ENCODE measurements at places on chromosomes 16 and 17.

- no peak for DNase-seq
These were observed 56.2 kb downstream of the MARF1 start for GRCh38 chr16:15586716-15587115.

GRCh38 chr17:17161759-17162158, 44.4 kb downstream of the PLD6 start:
- no peak for DNase-seq

- no peak for DNase-seq
These were observed 562.8 kb downstream of the MAF start for GRCh38 chr16:79037521-79038373.

DNA sequence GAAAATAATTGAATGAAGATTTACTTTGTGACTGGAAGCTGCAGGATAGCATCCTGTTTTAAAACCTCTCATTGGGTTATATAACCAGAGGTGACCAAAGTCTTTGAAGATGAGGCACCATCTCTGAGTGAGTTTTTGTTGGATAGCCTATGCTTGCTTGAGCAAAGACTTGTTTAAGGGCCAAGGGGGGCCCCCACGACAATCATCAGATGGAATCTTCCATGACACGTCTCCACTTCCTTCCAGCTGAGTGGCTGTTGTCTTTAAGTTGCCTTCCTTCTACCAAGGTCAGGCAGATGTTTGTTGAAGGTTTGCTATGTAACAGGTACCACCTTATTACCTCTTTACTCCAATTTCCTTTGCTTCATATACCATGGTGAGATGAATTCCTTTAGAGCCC, 188.8 kb downstream of the PRKCA start:
- no peak for DNase-seq

DNA sequence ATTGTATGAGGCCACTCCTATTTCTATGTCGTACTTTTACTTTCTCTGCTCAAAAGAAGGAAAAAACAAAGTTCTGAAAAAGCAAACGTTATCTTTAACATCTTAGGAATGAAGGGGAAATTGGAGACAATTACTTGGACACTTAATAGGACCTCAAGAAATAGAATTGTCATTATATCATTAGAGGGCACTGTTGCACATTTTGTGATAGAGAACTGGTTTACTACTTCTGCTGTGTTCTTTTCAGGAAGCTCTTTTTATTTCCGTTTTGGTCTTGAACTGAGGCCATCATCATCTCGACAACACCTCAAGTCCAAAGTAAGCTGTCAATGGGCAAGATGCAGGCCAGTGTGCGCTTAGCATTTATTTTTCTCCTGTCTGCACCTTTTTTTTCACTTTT, 14.6 kb downstream of the COG4 start:
- no peak for DNase-seq

DNA sequence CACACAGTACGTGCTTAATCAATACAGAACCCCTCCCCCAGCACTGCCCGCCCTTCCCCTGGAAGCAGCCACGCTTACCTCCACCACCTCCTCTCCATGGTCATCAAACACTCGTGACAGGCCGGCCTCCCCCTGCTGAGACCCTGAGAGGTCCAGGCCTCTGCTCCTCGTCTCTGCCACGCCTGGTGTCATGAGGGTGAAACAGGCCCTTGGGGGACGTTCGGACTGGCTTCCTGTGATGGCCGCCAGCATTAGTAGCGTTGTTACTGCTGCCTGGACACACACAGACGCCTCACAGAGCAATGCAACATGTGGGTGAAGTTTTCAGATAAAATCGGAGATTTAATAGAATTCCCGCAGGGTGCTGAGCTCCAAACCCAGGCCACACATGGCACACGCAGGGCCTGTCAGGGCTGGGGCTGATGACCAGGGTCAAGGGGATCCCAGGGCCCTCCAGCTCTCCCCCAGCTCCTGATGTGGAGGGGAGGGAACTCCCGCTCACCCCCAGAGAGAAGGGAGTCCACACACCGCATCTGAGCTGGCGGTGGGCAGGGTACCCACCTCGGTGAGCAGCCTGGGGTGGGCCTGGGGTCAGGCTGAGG, 15.9 kb upstream of the SLC38A10 start:
- no peak for DNase-seq

DNA sequence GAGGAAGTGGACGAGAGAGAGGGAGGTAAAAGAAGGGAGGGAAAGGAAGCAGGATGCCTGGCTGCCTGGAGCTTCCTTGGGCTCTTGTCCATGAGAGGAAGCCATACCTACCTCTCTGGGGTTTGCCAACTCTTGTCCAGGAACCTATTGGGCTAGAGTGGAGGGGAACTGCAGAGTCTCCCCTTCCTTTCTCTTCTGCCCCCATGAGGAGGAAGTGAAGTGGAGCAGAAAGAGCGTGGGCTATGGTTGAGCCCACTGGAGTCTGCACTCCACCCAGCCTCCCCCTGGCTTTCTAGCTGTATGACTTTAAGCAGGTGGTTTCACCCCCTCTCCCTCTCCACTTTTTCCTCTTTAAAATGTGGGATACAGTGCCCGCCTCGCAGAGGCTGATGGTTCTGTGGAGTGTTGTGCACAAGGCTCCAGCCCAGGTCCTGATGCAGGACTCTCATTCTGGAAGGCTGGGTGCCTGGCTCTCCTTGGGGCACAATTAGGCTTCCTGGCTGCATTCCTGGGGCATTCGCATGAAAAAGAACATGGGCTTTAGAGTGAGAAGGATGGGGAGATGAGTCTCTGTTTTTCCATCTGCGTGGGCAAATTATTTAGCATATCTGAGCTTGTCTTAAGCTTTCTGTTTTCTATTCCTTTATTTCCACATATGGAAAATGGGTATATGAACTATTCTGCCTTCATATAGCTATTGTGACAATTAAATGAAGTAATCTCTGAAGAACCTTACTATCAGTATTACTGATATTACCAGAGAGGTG, 40.7 kb downstream of the HLF start:
- no peak for DNase-seq

DNA sequence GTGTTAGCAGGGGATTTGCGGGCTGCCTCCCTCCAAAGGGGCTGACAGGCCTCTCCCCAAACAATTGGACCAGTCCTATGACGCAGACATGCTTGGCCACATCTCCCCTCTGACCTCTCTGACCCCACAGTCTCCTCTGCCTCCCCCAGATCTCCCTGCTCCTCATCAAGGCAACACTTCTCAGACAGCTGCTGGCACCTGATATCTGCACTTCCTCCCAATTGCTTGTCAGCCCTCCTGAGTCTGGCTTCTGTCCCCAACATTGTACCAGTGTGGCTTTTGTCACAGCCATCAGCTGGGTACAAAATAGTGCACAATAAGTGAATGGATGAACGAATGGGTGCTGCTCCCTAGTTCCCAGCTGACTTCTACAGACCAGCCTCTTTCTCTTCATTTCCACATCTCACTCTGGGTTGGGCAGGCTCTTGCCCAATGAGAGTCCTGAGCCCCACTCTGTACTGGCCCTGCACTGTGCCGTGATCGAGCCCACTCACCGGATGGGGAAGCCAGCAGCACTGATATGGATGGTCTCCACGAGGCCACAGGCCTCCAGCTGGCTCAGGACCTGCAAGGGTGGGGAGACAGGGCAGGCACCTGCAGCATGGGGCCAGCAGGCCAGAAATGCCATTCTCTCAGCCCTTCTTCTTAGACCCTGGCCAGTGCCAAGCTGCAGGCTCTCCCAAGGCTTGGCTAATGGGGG, 17.1 kb downstream of the ZNHIT3 start:
- DNase-seq = no peak

DNA sequence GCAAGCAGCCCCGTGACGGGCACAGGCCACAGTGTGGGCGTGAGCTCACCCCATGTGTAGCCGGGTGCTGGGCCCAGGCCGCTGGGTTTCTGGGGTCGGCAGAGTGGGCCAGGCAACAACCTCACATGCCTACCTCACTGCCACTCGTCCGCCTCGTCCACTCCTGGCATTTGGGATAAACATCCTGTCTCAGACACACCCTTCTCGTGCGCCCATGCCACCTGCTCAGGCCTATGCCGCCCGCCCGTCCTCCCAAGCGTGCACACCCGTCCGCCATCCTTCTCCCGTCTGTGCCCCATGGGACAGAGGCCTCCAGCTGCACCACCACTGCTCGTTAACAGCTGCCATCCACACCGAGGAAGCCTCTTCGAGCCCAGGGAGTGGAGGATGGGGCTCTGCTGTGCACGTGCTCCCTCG, 64.3 kb downstream of the KLHDC4 start:
- no peak for DNase-seq

GRCh38 chr16:67158637-67159600, 790 bp downstream of the TRADD start:
- peak; percentile 64 for DNase-seq

DNA sequence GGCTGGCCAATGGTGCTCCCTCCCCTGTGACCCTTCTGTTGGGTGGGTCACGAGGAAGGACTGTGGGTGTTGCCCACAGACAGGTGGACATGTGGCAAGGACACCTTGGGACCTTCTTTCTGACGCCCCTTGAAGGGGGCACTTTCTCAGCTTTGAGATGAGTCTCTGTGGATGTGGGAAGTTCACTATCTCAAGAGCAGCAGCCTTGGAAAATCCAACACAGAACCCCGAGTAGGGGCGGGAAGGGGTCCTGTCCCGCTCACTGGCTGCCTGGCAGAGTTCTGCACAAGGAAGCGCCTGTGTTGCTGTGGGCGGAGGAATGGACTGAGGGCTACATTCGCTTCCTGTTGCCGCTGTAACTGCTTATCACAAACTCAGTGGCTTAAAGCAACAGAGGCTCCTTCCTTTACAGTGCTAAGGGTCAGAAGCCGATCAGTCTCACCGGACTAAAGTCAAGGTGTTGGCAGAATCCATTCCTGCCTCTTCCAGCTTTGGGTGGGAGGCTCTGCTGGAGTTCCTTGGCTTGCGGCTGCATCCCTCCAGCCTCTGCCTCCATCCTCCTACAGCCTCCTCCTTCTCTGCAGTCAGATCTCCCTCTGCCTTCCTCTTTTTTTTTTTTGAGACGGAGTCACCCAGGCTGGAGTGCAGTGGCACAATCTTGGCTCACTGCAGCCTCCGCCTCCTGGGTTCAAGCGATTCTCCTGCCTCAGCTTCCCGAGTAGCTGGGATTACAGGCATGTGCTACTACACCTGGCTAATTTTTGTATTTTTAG, 305.2 kb downstream of the SEC14L1 start:
- peak; percentile 54 for DNase-seq

DNA sequence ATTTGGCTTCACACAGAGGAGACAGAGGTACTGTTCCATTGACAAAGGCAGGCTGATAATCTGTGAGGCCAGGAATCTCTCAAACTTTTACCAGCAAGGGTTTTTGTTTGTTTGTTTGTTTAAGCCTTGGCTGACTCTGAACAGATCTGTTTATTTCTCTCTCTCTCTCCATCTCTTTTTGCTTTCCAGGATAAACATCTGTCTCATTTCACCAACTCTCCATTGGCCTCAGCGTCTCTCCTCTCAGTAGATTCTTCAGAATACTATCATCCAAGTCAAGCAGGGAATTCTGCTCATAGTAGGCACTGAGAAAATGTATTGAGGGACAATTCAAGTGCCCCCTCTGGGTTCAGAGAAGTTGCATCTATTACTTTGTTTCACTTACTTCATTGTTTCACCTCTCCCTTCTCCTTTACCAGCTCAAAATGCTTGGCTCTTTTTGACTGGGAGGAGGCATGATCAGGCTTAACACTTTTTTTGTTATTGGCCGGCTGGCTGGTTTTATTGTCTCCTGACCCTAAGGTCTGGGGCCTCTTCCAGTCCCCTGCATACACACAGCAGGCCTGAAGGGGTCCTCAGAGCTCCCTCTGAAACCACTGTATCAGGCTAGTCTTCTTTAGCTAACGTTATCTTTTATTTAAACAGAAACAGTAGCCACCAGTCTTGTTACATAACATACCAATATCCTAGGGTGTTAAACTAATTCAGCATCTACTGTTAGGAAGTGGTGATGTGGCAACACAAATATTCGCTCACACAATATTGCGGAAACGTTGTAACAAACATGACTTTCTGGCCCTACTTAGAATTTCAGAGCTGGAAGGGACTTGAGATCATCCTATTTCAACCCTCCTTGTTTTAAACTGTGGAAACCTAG, 2.0 kb upstream of the YPEL2 start:
- DNase-seq = peak; percentile 47
